Fibroblast of skin of left quadriceps (primary cell): ENCODE measurements at places on chromosomes 1 and 21.

DNA sequence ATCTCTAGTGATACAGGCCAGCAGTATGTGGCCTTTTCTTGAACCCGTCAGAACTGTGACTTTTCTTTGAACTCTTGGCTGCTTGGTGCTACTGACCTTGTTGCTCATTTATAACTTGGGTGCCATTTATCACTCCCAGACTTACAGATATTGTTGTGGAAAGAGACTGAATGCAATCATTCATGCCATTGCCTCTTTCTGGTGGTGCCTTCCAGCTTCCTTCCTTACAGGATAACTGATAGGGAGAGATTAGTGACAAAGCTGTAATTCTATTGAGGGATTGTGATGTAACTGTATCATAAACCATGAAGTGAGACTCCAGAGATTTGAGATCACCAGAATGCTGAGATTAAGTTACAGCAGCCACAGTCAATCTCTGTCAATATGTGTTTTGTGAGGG, 256.5 kb downstream of the USP25 start:
- DNase-seq = no peak

DNA sequence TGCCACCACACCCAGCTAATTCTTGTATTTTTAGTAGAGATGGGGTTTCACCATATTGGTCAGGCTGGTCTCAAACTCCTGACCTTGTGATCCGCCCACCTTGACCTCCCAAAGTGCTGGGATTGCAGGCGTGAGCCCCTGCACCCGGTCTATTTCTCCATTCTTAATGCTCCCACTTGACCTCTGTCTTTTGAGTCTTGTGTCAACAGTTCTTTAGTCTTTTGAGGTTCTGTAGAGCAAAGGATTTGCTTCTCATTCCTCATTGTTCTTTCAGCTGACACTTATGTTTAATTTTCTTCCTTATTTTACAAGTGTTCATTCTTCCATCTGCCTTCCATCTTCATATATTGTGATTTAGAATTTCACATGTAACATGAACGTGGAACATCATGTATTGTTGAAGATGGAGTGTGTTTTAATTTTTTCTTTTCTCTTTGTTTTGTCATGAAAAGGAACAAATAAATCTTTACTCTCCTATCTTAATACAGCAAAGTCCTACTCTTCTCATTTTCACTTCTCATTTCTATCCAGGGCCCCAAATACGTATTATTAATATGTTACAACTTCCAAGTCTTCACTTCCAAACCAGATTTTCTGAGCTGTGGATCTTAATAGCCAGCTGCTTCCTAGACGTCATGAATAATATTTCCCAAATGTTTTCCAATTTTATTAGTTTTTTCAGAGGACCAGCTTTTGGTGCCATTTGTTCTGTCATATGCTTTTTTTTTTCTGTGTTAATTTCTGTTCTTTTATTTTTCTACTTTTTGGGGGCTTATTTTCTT, 16.9 kb downstream of the MTF2 start:
- no peak for DNase-seq

- DNase-seq = peak; percentile 64
These were observed 63.3 kb upstream of the WDR26 start for GRCh38 chr1:224497714-224498573.

DNA sequence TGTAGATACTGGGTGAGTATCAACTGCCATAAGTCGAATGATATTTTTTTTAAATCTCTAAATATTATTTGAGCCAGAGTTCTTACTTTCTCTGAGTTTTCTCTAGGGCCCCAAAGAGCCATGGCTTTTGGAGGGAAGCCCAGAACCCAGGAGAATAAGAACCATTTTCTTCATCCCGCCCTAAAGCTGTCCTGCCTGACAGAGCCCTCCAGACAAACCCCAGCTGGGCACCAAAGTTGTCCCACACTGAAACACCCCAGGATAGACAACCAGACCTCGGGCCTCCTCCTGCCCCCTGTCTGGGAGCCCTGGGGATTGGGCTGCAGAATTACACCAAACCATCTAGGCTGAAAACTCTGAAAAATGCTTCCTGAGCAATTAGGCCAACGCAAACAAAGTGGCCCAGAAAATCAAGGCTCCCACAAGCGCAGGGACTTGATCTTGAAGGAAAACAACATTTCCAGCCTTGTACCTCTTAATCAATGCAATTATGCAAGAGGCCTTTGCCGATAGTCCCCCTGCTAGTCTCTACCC, 113.1 kb downstream of the RRAGC start:
- no peak for DNase-seq

GRCh38 chr1:165168467-165168866, 188.0 kb downstream of the LMX1A start:
- no peak for DNase-seq

GRCh38 chr1:48016515-48016914, 19.3 kb upstream of the TRABD2B start:
- no peak for DNase-seq

DNA sequence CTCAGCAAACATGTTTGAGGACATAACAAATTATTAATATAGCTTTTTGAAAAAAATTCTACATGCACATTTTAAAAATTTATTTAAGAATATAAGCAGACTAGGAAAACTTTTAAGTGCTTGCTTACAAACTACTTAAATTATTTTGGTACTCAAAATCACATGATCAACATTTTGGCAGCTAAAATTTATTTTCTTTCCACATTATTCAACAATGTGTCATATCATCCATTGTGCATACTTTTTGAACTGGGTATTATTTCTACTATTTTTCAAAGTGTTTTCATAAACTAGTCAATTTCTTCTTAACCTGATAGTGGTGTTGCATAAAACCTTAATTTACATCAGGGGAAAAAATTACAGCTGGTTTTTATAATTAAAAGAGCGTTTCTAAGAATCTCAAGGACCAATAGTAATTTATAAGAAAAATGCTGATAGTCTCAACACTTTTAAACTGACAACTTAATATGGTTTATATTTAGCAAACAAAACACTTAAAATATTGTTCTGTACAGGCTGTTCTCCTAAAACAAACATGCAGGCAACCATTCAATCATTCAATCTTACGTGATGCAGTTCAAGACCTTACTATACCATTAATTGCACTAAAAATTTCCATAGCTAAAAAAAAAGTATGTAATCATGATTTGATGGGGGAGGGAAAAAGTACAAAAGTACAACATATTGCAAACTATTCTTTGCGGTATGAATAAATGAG, 105.0 kb downstream of the GPATCH2 start:
- DNase-seq = no peak

- no peak for DNase-seq
These were observed 5.1 kb downstream of the DNASE2B start for GRCh38 chr1:84403347-84403746.

DNA sequence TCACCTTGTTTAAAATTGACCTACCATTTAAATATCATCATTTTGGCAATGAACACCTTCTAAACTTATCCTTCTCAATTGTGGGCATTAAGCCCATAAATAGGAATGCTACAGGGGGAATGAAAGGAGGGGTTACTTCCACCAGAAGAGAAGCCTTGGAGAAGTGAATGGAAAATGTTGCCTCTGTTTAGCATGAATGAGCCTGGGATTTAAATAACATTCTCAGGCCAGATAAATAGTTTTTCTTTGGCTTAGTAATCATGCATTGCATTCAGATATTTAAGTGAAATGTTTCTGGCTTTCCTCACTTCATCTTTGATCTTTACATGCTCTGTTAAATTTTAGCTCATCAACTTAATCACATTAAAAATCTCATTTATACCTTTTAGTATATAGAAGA, 284.3 kb upstream of the FMN2 start:
- no peak for DNase-seq
